Tibial nerve (tissue), 4 donors: ENCODE measurements at places on chromosomes 11 and 22. TPM values are rescaled to one million over a fixed set of nuclear protein-coding genes. Genes with fewer than 3 reads are reported as not detected.

MMP8 gene
- total RNA-seq: not detected

DNA sequence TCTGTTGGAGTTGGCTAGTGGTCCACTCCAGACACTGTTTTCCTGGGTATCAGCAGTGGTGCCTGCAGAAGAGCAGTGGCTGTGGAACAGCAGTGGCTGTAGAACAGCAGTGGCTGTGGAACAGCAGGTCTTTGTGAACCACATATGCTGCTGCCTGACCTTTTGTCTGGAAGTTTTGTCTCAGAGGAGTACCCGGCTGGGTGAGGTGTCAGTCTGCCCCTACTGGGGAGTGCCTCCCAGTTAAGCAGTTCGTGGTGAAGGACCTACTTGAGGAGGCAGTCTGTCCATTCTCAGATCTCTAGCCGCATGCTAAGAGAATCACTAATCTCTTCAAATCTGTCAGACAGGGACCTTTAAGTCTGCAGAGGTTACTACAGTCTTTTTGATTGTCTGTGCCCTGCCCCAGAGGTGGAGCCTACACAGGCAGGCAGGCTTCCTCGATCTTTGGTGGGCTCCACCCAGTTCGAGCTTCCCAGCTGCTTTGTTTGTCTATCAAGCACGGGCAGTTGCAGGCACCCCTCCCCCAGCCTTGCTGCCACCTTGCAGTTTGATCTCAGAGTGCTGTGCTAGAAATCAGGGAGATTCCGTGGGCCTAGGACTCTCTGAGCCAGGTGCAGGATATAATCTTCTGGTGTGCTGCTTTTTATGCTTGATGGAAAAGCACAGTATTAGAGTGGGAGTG lies 89.1 kb upstream of the TRIM48 start:
- no peaks in the 10 kb centered on the region for H3K27me3 ChIP-seq
- no peak overlapping the region for H3K27ac ChIP-seq
- no peaks in the 10 kb centered on the region for H3K4me1 ChIP-seq

DNA sequence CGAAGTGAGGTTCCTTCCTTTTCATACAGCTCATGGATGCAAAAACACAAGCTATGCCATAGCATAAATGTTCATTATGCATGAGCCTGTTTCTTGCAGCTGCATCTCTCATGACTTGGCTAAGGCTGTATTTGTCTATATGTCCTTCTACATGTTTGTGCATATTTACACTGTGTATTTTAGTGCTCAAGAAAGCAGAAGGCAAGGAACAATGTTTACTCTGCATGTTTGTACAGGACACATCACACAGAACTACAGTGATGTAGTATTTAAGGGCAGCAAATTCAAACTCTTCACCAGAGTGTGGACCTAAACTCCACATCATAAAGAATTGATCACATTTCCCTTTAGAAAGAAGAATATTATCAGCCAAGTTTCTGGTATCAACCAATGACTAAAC lies 170.3 kb downstream of the CADM1 start:
- H3K27me3 ChIP-seq: no peaks in the 10 kb centered on the region
- DNase-seq: no peak
- no peak overlapping the region for H3K4me3 ChIP-seq
- no peak overlapping the region for H3K27ac ChIP-seq
- H3K36me3 ChIP-seq: no peaks in the 10 kb centered on the region

DNA sequence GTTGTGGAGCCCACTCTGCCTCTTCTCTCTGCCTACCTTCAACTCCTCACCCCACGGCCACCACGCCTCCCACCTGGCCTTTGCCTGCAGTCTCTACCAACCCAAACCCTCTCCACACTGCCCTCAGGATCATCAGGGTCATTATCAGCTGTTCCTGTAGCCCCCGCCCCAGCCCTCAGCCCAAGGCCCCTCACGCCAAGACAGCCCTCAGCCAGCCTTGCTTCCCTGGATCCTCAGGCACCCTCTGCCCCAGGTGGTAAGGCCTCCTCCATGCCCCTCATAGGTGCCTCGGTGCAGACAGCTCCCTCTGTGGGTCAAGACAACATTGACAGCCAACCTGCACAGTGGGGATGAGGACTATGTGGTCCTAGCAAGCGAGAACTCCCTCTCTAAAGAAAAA lies 1.7 kb downstream of the SBF1 start:
- H3K27me3 ChIP-seq: no peaks in the 10 kb centered on the region
- H3K4me3 ChIP-seq: no peak overlapping the region
- no peak for DNase-seq
- peaks cover 62% of the 10 kb centered on the region for H3K4me1 ChIP-seq
- H3K27ac ChIP-seq: no peak overlapping the region
- H3K36me3 ChIP-seq: no peaks in the 10 kb centered on the region

ZBTB16 gene
- 756 TPM for total RNA-seq

DNA sequence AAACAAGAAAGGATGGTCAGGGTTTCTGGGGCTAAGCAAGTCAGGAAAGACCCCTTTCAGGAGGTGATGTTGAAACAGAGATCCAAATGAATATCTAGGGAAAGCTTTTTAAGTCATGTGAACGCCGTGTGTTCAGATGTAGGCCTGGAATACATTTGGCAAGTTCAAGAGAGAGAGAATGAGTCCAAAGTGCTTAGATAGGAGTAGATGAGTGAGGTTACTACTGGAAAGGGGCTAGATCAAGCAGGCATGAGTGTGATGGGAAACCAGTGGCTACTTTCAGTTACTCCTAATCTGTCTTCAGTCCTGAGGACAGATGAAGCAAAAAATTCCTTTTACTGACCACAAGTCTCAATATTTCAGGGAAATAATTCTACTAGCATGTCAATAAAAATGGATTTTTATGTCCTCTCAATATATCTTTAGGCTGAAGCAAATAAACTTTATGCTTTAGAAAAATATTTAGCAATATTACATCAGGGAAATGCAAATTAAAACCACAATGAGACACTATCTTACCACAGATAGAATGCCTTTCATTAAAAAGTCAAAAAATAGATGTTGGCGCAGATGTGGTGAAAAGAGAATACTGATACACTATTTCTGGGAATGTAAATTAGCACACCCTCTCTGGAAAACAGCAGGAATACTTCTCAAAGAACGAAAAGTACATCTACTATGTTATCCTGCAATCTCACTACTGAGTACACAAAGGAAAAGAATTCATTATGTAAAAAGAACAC lies 1085.0 kb upstream of the TENM4 start:
- no peak for DNase-seq
- no peak overlapping the region for H3K27ac ChIP-seq
- H3K4me3 ChIP-seq: no peak overlapping the region
- no peaks in the 10 kb centered on the region for H3K36me3 ChIP-seq

TCN2 gene
- total RNA-seq: 39.0 TPM

- no peak overlapping the region for H3K27ac ChIP-seq
- H3K4me3 ChIP-seq: no peak overlapping the region
- H3K36me3 ChIP-seq: no peaks in the 10 kb centered on the region
- no peaks in the 10 kb centered on the region for H3K4me1 ChIP-seq
- no peak for DNase-seq
- H3K27me3 ChIP-seq: no peaks in the 10 kb centered on the region
Measured at GRCh38 chr11:20775331-20775730, 105.9 kb downstream of the NELL1 start.

DNA sequence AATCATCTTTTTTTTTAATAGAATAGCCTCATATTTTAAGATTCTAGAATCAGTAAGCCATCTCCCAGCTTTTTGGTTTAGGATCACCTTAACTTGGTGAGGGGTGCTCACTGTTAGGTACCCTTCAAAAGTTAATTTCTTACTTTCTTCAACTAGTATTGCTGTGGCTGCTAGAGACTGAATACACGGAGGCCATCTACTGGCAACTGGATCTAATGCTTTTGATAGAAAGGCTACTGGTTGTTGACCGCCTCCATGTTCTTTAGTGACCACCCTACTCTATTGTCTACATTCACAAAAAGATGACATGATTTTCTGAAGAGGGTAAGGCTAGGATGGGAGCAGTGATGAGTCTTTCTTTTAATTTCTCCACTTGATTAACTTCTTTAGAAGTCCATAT lies 16.7 kb upstream of the ALDH3B2 start:
- no peaks in the 10 kb centered on the region for H3K4me1 ChIP-seq
- H3K27ac ChIP-seq: no peak overlapping the region
- H3K27me3 ChIP-seq: peaks cover 15% of the 10 kb centered on the region
- H3K4me3 ChIP-seq: no peak overlapping the region

SLC25A18 gene
- 4.5 TPM for total RNA-seq

- no peaks in the 10 kb centered on the region for H3K36me3 ChIP-seq
- DNase-seq: no peak
- H3K4me1 ChIP-seq: no peaks in the 10 kb centered on the region
- no peak overlapping the region for H3K4me3 ChIP-seq
- H3K27ac ChIP-seq: no peak overlapping the region
Measured at GRCh38 chr11:130168105-130168504, 8.5 kb downstream of the ST14 start.

USH1C gene
- total RNA-seq: not detected

GRCh38 chr11:57205041-57205641 lies 23.4 kb downstream of the LRRC55 start:
- no peak overlapping the region for H3K4me3 ChIP-seq
- H3K27ac ChIP-seq: no peak overlapping the region

MOGAT2 gene
- not detected for total RNA-seq

CYP2R1 gene
- 16.5 TPM for total RNA-seq

DNA sequence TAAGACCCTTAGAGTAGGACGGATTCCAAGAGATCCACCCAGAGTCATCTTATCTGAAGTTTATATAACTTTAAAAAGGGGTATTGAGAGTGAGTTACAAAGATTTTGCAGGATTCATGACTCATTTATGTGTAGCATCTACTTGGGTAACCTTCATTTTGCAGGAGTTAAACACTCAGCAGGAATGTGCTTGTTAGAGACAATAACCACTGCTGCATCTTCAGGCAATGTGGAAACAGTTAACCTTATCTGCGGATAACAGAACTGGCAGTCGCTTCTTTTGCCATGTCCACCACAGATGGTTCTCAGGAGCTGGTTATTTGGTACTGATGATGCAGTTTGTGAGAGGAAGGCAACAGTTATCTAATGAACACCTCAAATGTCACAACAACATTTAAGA lies 417.9 kb upstream of the DDI1 start:
- no peaks in the 10 kb centered on the region for H3K27me3 ChIP-seq
- H3K27ac ChIP-seq: no peak overlapping the region
- H3K4me1 ChIP-seq: no peaks in the 10 kb centered on the region
- no peak overlapping the region for H3K4me3 ChIP-seq
